ENCODE measurements at places on chromosomes 11 and 22.

DNA sequence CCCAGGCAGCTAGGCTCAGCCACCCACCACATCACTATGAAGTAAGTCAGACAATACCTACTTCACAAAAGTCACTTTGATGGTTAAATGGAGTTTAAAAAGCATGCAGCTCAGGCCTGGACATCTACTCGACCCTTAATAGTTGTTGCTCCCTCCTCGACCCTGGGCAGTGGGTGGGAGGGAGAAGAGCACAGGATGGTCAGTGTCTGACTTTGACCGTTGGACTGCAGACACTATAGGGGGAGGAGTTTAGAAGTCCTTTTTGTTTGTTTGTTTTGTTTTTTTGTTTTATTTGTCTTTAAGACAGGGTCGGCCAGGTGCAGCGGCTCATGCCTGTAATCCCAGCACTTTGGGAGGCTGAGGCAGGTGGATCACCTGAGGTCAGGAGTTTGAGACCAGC lies 38.6 kb upstream of the XBP1 start:
- DNase-seq = no peak

DNA sequence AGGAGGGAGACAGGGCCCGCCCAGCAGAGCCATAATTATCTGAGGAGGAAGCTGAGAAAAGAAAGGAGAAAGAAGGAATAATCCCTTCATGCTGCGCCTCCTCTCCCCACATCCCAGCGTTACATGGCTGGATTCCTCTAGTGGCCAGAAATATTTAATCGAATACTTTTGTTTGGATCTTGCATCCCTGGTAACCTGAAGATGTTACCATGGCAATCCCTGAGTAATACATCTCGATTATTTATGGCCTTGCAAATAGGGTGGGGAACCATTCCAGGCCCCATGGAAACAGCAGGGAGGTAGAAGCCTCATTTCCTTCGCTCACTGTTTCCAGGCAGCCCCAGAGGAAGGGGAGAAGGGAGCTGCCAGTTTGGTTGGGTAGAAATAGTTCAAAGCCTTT lies 357.7 kb downstream of the BUD13 start:
- DNase-seq = no peak

DNA sequence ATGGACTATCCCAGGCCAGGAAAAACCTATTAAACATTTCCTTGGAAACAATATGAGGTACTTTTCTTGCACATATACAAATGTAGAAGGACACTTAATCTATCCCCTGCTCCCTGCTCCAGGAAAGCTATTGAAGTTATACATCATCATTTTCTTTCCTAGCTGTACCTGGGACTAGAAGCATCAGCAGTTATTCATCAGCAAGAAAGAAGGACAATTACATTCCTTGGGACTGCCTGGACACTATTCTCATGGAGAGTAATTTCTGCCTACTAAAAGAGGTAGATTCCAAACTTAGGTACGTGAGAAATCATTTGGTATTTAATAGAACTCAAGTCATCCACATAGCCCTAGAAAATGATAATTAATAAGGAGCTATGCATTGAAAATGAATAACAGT lies 51.0 kb upstream of the PICALM start:
- DNase-seq = no peak

DNA sequence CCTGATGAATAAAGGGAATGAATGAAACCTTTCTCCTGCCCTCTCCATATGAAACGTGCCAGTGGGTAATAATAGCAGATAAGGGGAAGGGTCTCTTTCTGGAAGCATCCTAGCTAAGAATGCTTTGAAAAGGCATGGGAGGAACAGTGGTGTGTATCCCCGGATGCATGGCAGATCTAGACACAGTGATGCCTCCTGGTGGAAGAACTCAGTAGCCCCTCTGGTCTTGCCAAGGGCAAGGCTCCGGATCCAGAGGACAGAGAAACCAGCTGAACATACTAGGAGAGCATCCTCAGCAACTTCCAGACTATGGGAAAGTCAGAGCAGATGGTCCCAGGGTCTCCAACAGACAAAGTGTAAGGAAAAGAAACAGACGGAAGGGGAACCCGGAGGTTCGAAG lies 6.4 kb downstream of the BAIAP2L2 start:
- DNase-seq = no peak

DNA sequence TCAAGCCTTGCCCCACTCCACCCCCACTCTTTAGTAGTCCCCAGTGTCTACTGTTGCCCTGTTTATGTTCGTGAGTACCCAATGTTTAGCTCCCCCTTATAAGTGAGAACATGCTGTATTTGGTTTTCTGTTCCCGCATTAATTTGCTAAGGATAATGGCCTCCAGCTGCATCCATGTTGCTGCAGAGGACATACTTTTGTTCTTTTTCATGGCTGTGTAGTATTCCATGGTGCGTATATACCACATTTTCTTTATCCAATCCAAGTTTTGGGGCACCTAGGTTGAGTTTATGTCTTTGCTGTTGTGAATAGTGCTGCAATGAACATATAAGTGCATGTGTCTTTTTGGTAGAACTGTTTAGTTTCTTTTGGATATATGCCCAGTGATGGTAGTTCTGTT lies 16.2 kb upstream of the FXYD6 start:
- no peak for DNase-seq

DNA sequence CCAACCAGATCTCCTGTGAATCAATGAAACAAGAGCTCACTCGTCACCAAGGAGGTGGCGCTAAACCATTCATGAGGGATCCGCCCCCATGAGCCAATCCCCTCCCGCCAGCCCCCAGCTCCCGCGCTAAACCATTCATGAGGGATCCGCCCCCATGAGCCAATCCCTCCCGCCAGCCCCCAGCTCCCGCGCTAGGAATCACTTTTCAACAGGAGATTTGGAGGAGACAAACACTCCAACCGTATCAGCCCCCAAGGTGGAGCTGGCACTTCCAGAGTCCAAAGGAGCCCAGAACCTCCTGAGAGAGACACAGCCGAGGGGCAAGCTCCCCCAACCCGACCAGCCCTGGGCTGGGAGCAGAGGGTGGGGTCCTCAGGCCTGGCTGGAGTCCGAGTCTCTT lies 40.9 kb upstream of the PRR5 start:
- no peak for DNase-seq

GRCh38 chr11:14642873-14643696 lies 519 bp upstream of the PDE3B start:
- DNase-seq = peak; percentile 28

GRCh38 chr11:35338921-35339320 lies 80.4 kb downstream of the SLC1A2 start:
- DNase-seq = no peak

DNA sequence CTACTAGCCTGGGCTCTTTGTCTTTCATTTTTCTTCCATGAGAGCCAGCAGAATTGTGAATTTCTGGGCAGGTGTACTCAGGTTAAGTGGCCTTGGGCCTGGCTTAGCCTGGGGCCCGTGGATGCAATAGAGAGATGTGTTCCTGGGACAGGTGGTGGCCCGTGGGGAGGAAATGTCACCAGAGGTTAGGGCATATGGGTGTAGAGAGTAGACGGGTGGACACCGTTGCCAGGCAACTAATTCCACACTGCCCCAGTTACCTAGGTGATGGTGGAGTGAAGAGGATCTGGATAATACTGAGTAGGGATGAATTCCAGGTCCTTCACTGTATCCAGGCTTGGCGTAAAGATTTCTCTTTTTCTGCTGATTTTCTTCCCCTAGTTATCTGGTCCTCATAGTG lies 175.0 kb downstream of the INSC start:
- DNase-seq = no peak

- peak; percentile 7 for DNase-seq
Observed at GRCh38 chr22:44391015-44391414, 78.3 kb upstream of the SHISAL1 start.

DNA sequence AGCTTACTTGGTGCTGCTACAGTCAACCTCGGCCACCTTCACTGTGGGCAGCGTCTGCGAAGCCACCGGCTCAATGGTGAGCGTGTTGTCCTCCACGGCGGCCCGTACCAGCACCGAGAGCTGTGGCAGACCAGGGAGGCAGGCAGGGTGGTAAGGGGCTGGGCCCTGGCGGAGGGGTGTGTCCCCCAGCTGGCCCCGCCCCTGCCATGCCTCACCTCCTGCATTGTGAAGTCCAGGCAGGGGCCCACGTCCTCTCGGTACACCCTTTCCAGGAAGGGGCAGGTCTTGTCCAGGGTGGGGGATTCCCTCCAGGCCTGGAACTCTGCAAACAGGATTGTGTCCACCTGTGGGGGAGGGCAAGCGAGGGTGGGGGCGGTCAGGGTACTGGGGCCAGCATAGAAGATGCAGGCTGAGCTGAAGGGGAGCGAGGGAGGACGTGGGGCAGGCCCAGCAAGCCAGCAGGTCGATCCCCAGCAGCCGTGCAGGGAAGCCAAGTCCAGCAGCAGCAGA lies 12.8 kb downstream of the RAB3IL1 start:
- peak; percentile 53 for DNase-seq

- DNase-seq = no peak
Observed at GRCh38 chr11:83871054-83871453, 584.9 kb upstream of the CCDC90B start.

GRCh38 chr11:76444065-76444383 lies 794 bp upstream of the EMSY start:
- DNase-seq = no peak

- no peak for DNase-seq
Observed at GRCh38 chr11:74010306-74011300, 1.7 kb upstream of the UCP3 start.

- DNase-seq = no peak
Observed at GRCh38 chr11:61754534-61755482, 2.4 kb downstream of the MYRF start.

DNA sequence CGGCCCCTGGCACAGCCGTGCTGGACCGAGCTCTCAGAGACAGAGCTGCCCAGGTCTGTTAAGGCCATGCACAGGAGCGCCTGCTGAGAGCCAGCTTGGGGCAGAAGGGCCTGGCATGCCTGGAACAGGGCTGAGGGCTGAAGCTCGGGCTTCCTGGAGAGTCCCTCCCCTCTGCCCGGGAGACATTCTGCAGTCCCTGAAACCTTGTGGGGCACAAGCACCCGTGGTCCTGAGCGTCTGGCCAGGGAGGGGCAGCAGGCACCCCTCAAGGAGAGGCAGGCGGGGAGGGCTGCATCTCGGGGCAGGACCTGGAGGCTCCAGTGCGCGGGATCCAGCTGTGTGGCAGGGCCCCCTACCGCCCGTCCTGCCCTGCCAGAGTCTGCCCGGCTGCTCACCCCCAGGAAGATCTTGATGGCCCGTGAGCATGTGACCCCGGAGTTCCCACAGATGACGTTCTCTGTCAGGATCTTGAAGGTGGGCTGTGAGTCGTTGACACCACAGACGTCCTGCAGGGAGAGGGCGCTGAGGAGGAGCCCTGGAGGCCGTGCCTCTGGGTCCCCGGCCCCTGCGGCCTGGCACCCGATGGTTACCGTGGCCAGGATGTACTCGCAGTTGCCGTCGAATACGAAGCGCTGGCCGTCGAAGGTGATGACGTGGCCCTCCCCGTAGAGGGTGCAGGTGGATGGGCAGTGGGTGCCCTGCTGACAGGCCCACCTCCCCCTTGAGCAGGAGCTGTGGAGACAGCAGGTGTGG lies 10.9 kb downstream of the MUC6 start:
- DNase-seq = no peak

Measured in left colon (tissue), 2 donors.